ENCODE measurements at places on chromosomes 11 and 22.

GRCh38 chr22:33391298-33391697, 333.1 kb upstream of the SYN3 start:
- no peak for DNase-seq

GRCh38 chr22:49587421-49587820, 240.3 kb downstream of the BRD1 start:
- DNase-seq, result no peak

DNA sequence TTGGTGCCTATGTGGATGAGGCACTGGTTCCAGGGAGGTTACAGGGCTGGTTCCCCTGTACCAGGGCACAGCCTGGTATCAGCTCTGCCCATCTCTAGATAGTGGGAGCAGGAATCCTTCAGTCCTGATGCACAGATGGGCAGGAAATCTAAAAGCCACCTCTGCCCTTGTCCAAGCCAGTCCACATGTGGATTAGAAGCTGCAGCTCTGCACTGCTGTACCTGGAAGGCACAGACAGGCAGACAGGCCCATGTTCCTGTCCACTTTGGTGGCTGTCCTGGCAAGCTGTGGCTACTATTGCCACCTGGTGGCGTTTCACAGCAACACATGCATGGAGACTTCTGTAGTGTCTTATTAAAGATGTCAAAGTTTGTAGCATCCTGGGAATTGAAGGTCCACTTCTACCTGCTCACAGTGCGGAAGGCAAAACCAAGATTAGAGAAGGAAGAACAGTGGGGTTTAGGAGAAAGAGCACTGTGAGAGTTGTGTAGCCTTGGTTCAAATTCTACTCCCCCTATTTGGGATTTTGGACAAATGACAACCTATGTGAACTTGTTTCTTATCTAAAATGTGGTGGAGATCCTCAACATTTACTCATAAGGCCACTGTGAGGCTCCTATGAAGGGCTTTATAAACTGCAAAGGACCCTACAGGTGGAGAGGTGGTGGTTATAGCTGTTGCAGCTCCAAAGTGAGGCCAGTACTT, 30.1 kb downstream of the NAV2 start:
- peak; percentile 93 for DNase-seq

DNA sequence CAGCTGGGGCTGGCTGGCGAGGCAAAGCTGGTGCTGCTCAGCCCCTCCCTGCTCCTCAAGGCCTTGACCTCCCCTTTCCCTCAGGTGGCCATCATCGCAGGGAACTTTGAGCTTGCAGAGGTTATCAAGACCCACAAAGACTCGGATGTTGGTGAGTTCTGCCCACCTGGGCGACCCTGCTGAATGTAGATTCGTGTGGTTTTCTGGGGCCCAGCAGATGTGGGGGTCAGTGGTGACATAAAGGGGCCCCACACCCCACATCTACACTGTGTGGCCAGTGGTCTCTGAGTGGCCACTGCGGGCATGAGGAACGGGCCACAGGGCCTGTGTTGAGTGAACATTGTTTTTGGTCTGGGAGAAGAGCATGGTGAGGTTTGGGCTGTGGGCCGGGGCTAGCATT, 11.9 kb downstream of the SHANK3 start:
- peak; percentile 64 for DNase-seq

- no peak for DNase-seq
Measured at GRCh38 chr11:12707500-12707880, 33.3 kb downstream of the TEAD1 start.

GRCh38 chr11:79285756-79286155, 155.1 kb downstream of the TENM4 start:
- no peak for DNase-seq

GRCh38 chr11:43738600-43739409, 58.3 kb downstream of the HSD17B12 start:
- DNase-seq, result no peak

GRCh38 chr11:121041072-121041471, 17.2 kb downstream of the TBCEL start:
- DNase-seq, result no peak

- no peak for DNase-seq
Measured at GRCh38 chr11:78085972-78086371, 6.3 kb upstream of the NDUFC2 start.

DNA sequence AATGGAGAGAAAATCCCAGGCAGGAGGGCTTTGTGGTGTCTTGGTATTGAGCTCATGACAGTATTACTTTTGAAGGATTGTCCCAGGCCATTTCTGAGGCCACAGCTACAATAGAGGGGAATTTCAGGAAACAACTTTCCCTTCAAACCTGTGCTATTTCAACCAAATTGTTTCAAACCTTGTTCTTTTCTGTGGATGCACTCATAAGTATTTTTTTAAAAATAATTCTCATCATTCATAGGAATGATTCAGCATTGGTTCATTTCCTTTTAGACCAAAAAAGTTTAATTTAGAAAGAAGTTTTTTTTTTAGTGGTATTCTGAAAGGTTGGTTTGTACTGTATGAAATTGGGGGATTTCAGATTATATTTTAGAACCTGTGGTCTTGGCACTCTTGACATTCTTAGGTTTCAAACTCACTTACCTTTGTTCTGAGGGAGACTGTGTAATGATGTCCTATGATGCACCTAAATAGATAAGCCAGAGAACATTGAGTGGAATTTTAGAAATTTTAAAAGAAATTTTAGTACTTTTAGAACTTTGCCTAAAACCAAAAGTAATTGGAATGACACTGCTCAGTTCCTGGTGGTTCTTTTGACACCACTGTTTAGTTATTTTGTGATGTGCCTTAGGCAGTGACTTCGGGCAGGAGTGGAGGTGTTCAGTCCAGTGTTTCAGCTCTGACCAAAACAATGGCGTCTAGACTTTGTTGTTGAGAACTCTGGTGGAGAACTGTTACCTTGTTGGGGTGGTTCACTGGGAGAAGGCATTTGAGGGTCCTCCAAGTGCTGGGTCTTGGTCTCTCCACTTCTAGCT, 12.2 kb downstream of the TEAD1 start:
- DNase-seq, result no peak

- DNase-seq, result no peak
Measured at GRCh38 chr11:76783294-76783895, at the start of gene TSKU. Gene TSKU, plus strand, starts transcription at chr11:76783356. Its CDS starts 12,261 bp downstream, at chr11:76795617.

DNA sequence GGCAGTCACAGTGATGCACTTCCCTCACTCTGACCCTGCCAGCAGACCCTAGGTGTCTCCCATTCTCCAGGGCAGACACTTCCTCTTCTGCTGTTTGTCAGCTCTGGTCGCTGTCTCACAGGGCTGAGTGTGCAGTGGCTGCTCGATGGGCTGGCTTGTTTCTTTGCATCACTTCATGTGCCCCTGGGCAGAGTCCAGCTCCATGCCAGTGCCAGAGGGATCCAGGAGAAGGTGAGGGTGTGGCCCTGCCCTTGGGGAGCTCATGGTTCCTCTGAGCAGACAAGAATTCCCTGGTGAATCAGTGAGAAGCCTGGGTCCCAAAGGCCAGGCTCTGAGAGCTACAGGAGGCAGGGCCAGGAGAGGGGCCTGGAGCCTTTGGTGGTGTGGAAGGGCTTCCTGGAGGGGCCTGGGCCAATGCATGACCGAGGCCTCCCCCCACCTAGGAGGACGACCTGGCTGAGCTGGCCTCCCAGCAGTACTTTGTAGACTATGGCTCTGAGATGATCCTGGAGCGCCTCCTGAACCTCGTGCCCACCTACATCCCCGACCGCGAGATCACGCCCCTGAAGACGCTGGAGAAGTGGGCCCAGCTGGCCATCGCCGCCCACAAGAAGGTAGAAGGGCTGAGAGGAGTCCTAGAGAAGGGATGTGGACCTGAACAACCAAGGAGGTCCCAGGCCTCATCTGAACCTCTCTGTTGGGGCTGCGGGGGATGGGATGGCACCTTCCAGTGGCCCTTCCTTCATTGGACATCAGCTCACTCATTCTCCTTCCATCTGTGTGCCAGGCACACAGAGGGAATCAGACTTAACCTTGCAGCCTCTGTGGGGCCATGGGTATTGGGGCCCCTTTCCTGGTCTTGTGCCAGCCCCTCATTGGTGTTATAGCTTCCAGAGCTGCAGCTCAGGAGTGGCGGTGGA, 66.1 kb downstream of the MYO7A start:
- no peak for DNase-seq

DNA sequence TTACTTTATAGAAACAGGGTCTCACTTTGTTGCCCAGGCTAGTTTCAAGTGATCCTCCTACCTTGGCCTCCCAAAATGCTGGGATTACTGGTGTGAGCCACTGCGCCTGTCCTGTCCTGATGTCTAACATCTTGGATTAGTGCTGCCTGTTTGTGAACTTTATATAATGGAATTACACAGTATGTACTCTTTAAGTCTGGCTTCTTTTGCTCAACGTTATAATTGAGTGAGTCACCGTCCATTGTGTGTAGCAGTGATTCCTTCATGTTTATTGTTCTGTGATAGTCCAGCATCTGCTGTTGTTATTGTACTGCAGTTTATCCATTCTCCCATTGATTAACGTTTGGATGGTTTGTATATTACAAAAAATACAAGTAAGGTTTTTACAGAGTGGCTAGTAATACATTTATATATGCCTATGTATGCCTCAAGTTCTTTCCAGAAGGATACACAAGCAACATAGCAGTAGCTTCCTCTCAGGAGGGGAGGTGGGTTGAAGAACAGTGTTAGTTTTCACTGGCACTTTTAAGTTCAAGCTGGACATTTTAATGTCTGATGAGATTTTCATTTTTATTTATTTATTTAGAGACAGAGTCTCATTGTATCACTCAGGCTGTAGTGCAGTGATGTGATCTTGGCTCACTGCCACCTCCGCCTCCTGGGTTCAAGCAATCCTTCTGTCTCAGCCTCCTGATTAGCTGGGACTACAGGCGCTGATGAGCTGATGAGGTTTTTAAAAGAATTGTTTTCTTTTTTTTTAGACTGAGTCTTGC, 25.2 kb upstream of the MICALL1 start:
- DNase-seq, result no peak

GRCh38 chr11:10532526-10532925, 8.5 kb downstream of the RNF141 start:
- no peak for DNase-seq

GRCh38 chr22:19062139-19062942, 59.9 kb downstream of the DGCR2 start:
- peak; percentile 72 for DNase-seq

- no peak for DNase-seq
Measured at GRCh38 chr11:100573911-100574513, 113.1 kb upstream of the ARHGAP42 start.

- no peak for DNase-seq
Measured at GRCh38 chr11:8336356-8337129, 72.9 kb upstream of the LMO1 start.

DNA sequence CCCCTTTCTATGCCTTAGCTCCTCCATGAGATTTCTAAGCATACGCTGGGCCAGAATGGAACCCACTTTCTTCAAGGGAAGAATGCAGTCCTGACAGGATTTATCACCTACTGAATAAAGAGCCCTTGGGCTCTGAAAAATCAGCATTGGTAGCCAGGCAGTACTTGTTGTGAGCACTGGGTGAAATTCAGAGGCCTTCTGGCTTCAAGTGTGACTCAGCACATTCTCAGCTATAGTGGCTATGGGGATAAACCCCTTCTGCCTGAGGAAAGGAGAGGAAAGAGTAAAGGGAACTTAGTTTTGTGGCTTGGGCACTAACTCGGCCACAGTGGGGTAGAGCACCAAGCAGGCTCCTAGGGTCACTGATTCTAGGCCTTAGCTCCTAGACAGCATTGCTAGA, 574.8 kb downstream of the JRKL start:
- no peak for DNase-seq

DNA sequence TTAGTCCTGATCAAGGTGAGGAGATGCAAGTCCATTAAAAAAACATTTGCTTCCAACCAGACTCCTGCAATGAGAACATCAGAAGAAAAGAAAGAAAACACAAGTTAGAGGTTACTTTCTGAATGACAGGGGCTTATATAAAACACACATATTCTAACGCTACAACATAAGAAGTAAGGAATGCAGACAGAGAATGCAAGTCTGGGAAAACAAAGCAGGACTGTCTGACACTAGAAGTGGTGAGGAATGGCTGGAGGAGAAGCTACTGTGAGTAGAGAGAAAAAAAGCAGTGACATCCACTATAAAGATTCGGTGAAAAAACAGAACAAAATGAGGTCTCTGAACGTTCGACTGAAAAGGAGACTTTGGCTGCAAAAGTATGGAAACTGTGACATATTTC, 12.3 kb downstream of the TMEM216 start:
- DNase-seq, result no peak

DNA sequence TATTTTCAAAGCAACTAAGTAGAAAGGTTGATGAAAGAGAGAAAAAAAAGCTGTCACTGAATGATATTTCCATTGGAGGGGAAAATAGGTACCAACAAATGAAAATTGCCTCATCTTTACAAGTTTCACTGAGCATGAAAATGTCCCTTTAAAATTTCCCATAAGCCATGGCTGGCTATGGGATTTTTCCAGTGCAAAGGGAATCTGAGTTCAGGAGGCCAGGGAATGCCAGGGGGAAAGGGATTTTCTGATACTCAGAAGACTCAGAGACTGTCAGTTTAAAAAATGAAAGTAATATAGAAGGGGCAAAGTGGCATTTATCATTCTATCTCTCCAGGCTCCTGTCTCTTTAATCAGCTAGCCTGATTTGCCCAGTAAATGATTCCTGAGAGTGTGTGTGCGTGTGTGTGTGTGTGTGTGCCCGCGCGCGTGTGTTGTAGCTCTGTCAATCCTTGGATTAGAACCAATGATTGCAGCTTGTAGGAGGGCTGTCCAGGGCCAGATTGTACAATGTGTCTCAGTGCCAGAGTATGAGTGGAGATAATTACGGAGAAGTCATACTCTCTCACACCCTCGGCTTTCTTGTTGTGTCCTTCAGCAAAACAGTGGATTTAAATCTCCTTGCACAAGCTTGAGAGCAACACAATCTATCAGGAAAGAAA, at the start of gene NTM:
Gene NTM (plus strand): TSS at position 526 of the 662 bp plus-strand sequence.
- no peak for DNase-seq

- no peak for DNase-seq
Measured at GRCh38 chr11:57662893-57663292, 5.0 kb upstream of the ZDHHC5 start.

- no peak for DNase-seq
Measured at GRCh38 chr22:43066134-43066533, 23.1 kb downstream of the TTLL1 start.

DNA sequence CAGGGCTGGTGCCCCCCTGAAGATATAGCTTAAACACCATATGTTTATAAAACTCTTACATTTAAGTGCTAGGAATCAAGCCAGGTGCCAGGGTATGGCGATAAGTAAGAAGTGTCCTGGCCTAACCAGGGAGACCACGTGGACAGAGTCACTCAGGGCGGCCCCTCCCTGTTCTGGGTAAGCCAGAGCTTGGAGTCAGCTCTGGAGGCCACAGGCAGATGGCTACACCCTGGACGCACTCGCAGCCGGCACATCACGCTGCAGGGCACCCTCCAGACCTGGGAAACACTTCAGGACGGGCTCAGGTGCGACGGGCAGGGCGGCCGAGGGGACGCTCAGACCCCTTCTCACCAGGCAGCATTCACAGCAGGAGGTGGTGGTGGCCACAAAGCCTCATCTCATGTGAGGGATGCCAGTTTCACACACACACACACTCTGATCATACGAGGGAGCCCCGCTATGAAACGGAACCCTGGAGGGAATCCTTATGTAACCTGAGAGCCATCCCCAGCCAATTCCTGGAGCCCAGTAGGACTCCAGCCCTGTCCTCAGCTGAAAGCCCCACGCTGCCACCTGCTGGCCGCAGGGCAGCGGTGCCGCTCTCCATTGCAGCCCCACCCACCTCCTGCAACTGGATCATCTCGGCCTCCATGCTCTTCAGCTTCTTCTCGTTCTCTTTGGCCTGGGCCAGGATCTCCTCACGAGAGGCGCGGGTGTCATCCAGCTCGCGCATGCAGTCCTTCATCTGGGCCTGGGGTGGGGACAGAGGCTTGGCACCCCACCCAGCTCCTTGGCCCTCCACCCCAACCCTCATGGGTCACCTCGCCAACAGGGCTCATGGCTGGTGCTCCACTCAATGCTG, 33.4 kb downstream of the APOL1 start:
- peak; percentile 94 for DNase-seq

GRCh38 chr11:85663753-85664614, 945 bp downstream of the CREBZF start:
- peak; percentile 87 for DNase-seq

Data from osteocyte (in vitro differentiated cells).